ENCODE measurements at places on chromosomes 7 and 10.
A peak's percentile ranks its signal among the peaks of the same experiment; 100 is the strongest.

DNA sequence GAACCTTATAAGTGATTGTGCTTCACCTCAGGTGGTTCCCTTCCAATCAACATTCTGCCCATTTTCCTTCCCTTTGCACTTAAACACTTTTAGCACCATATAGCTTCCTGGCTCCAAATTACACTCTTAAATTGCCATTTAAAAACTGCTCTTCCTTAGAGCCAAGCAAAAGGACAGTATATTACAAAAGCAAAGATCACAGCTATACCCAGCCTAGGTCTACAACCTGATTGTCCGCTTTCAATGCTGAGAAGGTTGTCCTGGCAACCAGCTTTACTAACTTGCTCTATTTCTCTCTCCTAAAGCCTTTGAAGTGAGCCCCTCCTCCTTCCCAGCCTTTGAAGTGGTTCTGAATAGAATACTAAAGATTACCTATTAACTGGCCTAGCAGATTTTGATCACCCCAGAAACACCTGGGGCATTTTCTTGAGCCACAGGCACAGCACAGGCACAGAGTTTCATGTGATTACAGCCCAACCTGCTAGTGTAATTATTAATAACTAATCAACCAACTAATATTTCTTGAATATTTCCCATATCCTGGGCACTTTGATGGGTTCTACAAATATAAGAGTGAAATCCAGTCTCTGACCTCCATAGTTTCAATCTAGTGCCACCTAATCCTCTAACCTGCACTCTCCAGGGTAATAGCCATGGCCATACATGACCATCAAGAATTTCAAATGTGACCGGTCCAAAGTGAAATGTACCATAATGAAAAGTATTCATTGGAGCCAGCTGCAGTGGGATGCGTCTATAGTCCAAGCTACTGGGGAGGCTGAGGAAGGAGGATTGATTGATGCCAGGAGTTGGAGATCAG is 63.6 kb upstream of the TRIM24 start:
- peak; percentile 71 for DNase-seq

DNA sequence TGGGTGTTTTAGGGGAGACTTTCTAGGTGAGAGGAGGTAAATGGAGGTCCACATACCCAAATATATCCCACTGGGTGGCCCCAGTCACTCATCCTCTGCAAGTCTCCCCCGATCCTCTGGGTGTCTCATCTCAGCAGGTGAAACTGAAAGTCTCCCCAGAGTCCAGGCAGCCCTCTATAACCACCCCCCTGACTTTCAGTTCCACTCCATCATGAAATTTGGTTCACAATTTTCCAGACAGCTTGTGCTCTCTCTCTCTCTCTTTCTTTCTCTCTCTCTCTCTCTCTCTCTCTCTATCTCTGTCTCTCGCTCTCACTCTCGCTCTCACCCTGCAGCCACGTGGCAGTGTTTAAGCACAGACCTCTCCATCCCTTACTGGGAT is 56.7 kb upstream of the ELN start:
- no peak for DNase-seq

GRCh38 chr7:139304517-139304916 is 36.6 kb upstream of the FMC1 start:
- DNase-seq: no peak

- DNase-seq: no peak
Measured at GRCh38 chr10:63901881-63902280, 380.7 kb downstream of the REEP3 start.

DNA sequence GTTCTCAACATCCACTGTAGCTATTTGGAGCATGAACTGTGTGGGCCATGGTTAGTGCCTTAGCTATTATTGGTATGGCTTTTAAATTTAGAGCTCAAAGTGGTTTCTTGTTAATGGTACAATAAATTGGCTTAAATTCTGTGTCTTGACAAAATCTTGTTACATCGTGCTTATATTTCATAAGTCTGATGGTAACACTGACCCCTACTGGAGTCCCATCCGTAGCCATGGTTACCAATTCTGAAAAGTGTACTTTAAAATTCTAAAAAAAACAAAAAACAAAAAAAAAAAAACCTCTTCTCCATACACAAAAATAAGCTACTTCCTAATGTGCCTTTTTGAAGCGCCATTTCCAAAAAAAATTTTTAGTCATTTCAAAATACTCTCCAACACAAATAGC is 6.4 kb upstream of the RPP30 start:
- no peak for DNase-seq

GRCh38 chr7:66236713-66237303 is 31.7 kb downstream of the TPST1 start:
- no peak for DNase-seq
